ENCODE measurements at places on chromosomes 13 and 19.

- DNase-seq = no peak
Measured at GRCh38 chr19:3224346-3225168, at the start of gene CELF5. Gene CELF5, plus strand, starts transcription at chr19:3224661. Its CDS starts 79 bp downstream, at chr19:3224740.

DNA sequence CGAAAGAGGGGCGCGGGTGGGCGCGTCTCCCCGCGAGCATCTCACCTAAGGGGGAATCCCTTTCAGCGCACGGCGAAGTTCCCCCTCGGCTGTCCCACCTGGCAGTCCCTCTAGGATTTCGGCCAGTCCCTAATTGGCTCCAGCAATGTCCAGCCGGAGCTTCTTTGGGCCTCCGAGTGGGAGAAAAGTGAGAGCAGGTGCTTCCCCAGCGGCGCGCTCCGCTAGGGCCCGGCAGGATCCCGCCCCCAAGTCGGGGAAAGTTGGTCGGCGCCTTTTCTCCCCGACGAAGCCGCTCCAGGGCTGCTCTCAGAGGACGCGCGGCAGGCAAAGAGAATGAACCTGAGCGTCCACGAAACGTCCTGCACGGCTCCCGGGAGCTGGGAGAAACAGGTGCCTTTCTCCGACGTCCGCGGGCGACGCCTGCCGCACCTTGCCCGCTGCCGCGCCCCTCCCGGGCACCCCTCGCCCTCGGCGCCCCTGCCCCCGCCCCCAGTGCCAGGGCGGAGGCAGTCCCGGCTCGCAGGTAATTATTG lies 366 bp upstream of the KL start:
- DNase-seq = peak; percentile 64

GRCh38 chr19:1284293-1284978 lies 1.2 kb upstream of the EFNA2 start:
- no peak for DNase-seq

DNA sequence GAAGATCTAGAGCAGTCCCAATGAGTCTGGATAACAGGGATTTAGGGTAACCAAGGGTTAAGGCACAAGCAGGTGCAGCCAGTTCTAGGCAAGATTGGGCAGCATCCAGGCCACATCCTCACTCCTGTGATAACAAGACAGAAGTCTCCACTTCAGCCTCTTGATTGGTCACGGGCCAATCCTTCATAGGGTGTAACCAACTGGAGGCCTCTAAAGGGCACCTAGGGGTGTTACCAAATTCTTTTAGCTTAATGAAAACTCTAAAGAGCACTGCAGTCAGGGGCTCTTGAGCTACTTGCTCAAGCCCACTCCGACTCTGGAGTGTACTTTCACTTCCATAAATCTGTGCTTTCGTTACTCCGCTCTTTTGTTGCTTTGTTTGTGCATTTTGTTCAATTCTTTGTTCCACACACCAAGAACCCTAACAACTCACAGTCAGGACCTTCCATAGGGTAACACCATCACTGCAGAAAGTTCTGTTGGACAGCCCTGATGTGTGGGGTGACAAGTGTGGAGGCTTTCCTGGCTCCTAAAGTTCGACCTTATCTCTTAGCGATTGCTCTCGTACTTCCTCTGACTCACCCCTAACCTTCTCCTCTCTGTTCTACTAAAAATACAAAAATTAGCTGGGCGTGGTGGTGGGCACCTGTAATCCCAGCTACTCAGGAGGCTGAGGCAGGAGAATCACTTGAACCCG lies 36.1 kb downstream of the ZSWIM9 start:
- no peak for DNase-seq

- no peak for DNase-seq
Measured at GRCh38 chr19:41408256-41408655, 10.6 kb downstream of the BCKDHA start.

DNA sequence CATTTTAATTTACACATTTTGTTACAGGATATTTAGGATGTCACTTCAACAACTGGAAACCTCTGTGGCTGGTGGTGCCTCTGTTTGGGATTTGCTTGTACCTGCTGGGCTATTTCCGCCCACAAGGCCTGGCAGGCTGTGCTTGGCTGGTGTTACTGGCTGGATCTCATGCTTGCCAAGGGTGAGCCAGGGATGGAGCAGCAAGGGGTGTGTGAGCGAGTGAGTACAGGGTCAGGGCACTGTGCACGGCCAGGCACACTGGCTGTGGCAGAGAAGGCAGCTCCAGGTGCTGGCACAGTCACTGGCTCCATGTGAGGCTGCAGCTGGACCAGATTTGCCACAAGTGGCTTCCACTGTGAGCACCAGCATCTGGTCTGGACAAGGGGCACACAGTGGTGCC lies 1254.8 kb downstream of the SLITRK5 start:
- no peak for DNase-seq

DNA sequence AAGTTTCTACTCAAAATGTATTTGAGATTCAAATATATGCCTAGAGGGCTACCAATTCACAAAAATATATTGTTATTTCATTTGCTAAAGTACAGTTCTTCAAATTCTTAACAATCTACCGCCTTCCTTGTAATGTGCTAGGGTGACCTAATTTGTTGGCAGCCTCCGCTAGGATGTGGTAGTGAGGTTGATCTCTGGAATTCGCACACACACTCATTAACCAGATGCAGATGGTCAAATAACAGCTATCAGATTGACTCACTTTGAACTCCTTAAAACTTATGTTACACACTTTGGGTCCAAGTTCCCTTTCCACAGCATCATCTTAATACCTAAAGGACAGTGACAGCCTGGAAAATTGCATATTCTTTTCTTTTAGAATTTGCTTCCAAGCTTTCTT lies 367.3 kb downstream of the DCT start:
- DNase-seq = peak; percentile 56

DNA sequence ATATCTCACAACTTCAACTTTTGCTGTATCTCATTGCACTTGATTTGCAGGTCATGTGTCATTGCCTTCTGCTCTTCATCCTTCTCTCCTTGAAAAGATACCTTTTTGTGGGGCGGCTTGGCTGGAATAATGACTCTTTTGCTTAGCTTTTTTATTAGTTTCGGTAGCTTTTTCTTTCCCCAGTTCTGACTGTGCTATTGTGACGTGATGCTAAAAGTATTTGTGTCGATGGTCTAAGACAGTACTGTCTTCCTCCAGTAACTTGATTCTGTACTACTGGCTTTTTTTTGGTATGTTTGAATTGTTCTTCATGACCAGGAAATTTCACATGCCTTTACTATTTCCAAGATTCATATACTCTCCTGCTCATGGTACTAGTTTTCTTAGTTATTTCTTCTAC lies 63.1 kb downstream of the SLITRK1 start:
- no peak for DNase-seq

GRCh38 chr19:1568320-1569019 lies at the start of gene MEX3D:
Gene MEX3D, minus strand, starts transcription at chr19:1568325. Its CDS starts 267 bp downstream, at chr19:1568058.
- peak; percentile 87 for DNase-seq

- DNase-seq = no peak
Measured at GRCh38 chr19:19434483-19435045, 29.1 kb downstream of the GATAD2A start.

DNA sequence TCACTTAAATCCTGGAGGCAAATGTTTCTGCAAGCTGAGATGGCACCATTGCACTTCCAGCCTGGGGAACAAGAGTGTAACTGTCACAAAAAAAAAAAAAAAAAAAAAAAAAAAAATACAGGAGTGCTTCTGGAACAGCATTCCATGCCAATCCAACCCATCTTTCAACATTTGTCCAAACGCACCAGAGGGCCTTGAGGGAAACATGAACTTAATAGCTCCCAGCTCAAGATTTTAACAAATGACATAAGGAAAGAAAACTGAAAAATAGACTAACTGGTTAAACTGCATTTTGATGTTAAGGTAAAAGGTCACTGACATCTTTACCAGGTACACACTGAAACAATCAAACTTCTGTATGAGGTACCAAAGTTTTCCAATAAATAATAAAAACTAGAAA lies 47.7 kb upstream of the ZNF83 start:
- DNase-seq = no peak

GRCh38 chr19:29694669-29695627 lies 20.1 kb downstream of the C19orf12 start:
- DNase-seq = peak; percentile 88

All from sciatic nerve (tissue), 2 donors.